ENCODE measurements at places on chromosomes 11 and 22.

- DNase-seq, result no peak
These were observed 77.6 kb downstream of the ETS1 start for GRCh38 chr11:128509621-128510389.

GRCh38 chr22:20549232-20549841 is 41.9 kb downstream of the MED15 start:
- no peak for DNase-seq

GRCh38 chr11:75606099-75606498 is 44.0 kb downstream of the SERPINH1 start:
- DNase-seq, result no peak

- no peak for DNase-seq
These were observed 88.8 kb upstream of the CLDN5 start for GRCh38 chr22:19612866-19613572.

- DNase-seq, result no peak
These were observed 9.2 kb downstream of the LIN7C start for GRCh38 chr11:27497284-27497866.

GRCh38 chr11:1638344-1638743 is 8.8 kb downstream of the KRTAP5-5 start:
- DNase-seq, result no peak

DNA sequence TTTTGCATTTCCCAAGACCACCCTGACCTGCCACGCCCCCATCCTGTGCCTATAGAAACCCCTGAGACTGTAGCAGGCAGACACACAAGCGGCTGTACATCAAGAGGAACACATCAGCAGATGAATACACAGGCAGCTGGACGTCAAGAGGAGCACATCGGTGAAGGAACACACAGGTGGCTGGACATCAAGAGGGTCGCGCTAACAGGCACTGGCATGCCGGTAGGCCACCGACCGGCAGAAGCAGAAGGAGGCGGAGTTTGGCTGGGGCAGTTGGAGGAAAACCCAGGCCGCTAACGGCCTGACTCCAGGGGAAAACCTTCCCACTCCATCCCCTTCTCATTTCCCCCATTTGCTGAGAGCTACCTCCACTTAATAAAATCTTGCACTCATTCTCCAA is 5.4 kb upstream of the IPO7 start:
- DNase-seq, result no peak
